ENCODE measurements at places on chromosomes 6 and 20.

DNA sequence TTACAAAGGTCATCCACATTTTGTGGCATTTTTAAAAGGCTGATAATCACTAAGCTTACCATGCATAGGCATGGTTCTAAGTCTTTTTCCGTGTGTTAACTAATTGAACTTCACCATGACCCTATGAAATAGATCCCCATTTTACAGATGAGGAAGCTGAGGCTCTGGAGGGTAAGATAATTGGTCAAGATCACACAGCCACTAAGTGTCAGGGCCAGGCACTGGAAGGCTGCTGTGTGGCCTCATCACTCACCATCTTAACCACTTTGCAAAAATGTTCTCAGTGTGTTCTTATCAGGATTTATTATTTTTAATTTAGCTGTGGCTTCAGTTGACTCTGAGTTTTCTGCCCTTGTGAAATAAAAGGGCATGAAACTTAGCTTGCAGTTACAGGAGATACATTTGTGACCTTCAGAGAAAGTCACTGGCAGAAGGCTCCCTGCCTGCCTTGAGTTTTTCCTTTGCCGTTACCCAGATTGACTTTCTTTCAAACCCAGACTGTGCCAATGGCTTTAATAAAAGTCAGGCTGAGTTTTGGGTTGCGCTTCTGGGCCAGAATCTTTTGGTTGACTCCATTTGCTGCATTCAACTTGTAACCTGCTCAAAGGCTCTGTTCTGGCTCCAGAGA, 82.0 kb downstream of the EZR start:
- no peak for DNase-seq

DNA sequence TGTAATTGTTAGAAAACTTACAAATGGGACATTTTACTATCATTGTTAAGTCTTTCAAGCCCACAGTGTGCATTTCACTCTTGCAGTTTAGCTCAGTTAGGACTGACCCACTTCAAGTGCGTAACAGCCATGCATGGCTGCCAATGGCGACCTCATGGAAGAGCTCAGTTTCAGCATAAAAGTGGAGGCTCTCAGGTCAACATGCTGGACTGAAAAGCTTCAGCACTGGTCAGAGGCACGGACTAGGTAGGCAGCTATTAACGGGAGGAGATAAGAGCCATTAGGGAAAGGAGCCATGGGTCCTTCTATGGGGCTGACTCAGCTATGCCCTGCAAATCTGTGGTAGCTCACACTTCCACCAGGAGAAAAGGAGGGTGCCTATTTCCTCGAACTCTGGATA, 101.8 kb downstream of the TTLL2 start:
- DNase-seq = no peak

GRCh38 chr6:158255989-158256601, 56.2 kb upstream of the TULP4 start:
- no peak for DNase-seq

DNA sequence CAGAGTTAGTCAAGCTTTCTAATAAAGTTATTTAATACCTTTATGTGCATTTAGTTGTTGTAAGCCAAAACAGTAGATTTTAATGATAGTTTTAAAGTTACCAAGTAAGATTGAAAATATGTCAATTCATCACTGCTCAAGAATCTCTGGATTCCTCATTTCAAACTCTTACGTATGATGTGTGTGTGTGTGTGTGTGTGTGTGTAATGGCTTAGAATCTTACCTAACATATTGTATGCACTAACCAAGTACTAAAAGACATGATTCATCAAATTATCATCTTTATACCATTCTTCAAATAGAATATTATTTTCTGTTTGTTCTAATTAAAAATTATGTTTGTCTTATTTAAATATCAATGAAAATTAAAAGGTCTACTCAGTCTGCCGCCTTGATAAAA, 41.5 kb upstream of the ZNF337 start:
- DNase-seq = no peak

GRCh38 chr20:53814060-53814459, 220.4 kb upstream of the ZNF217 start:
- DNase-seq = no peak

DNA sequence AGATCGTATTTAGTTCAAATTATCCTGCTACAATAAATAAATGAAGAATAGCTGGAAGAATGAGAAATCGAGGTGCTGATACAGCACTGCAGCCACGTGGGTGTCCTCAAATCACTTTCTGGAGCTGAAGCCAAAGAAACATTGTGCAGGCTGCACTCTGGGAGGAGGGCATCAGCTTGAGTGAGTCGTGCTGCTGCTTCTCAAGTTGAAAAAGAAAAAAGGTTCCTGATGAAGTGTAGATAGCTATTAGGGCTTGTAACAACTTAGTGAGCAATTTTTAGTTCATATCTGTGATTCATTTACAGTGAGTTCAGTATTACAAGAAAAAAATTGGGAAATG, 40.5 kb downstream of the DSE start:
- DNase-seq = no peak

- DNase-seq = no peak
These were observed 140.4 kb downstream of the IMPG1 start for GRCh38 chr6:75932067-75932466.

DNA sequence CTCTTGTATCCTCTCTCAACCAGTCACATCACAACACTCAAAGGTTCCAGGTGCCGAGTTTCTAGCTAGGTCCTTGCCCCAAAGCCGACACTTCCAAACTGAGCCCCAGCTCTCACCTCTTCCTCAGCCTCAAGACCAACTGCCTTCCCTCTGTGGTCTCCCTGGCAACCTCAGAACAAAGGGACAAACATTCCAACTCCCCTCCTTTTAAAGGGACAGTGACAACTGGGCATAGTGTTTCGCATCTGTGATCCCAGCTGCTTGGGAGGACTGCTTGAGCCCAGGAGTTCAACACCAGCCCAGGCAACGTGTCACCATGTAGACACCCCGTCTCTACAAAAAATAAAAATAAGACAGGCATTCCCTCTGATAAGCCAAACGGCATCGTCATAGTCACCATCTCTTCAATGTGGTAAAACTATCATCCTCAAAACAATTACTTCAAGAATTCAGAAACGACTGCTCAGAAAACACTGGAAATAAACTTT, 11.3 kb downstream of the DIDO1 start:
- no peak for DNase-seq

DNA sequence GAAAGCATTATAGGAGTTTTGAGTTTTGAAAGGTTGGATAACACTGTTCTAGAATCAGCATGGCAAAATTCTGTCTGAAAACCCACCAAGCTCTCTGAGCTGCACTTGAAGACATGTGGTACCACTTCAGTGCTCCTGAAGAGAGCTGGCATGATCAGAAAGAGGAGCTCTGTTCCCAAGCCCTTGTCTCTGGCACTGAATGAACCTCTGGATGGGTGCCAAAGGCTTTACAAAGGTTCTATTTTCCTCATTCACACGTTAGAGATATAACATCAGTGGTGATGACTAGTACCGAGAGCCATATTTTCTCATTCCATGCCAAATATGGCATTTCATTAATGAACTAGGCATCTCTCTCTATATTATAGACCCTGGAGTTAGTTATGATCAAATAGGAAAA, 301.8 kb upstream of the ID4 start:
- no peak for DNase-seq

- DNase-seq = no peak
These were observed 107.6 kb upstream of the TRAF3IP2 start for GRCh38 chr6:111713236-111713635.

DNA sequence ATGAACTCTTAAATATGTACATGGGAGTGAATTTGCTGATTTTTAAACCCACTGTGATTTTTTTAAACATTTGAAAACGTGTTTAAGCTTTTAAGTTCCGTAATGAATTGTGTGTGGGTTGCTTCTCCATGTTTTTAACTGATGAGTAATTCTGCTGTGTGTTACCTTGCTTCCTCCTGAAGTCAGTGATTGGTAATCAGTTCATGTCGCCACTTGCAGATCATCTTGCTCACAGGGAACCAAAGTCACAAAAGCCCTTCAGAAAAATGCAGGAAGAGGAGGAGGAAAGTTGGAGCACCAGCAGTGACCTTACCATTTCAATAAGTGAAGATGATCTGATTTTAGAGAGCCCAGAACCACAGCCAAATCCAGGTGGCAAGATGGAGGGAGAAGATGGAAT, 36.7 kb downstream of the KIZ start:
- no peak for DNase-seq

- DNase-seq = no peak
These were observed 55.9 kb downstream of the TRAF3IP2 start for GRCh38 chr6:111549746-111550145.

GRCh38 chr6:90044833-90045381, 150.6 kb downstream of the GJA10 start:
- no peak for DNase-seq

DNA sequence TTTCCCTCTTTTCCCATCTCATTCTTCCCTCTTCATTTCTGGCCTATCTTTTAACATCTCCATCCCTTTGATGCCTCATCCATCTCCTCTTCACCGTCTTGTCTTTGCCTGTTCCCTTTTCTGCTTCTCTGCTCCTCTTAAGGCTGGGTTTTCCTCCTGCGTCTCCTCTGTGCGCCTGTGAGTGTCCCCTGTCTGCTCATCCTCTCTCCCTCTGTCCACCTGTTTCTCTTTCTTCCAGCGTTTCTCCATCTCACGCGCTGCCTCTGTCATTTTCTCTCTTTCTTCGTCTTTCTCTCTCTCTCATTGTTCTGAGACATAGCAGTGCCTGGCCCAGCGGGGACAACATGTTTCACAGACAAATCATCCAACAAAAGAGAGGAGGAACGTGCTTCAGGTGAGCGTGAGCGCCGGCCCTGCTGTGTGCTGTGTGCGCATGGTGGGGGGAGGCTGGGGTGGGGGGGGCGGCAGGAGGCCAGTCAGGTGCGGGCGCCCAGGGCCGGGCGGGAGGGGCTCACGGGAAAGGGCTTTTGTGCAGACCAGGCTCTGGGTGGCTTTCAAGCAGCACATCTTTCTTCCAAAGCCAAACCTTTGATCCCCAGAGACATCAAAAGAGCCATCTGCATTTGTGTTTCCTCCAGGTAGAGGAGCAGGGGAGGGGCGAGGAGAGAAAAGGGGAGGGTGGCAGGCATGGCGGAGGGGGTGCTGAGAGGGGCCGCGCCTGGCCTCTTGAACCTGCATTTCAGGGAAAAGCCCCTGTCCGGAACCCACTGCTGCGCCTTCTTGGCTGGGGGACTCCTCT, 121.3 kb downstream of the VEGFA start:
- no peak for DNase-seq

DNA sequence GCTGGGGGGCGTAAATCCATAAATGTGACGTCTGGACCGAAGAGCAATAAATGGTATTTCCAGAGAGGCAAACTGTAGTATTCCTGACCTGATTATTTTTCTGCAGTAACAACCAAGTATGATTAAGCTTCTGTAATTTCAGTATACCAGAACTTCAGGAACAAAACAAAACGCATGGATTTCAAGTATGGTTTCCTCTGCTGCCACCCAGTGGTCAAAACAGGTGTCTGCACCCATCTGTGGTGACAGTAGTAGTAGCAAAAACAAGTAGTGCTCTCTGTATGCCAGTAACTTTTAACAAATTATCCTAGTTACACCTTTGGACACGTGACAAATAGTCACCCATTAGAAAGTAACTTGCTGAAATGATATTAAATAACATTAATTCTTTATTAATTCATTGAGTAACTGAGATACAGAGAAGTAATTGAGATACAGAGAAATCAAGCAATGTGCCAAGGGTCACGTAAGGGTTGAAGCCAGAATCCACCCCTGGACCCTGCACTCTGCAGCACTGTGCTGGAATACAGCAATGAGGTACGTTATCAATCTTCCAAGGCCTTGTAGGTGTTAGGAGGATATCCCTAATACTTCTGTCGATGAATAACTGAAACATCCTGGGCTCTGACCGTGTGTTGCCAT, 7.9 kb downstream of the CALHM4 start:
- DNase-seq = no peak

- DNase-seq = no peak
These were observed 21.7 kb downstream of the CST9L start for GRCh38 chr20:23546435-23547144.

GRCh38 chr6:37049758-37050044, 44.2 kb downstream of the FGD2 start:
- DNase-seq = no peak

DNA sequence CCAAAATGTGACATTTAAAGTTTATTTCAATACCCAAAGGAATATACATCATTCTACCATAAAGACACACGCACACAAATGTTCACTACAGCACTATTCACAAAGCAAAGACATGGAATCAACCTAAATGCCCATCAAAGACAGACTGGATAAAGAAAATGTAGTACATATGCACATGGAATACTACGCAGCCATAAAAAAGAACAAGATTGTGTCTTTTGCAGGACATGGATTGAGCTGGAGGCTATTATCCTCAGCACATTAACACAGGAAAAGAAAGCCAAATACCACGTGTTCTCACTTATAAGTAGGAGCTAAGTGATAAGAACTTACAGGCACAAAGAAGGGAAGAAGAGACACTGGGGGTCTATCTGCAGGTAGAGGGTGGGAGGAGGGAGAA, 22.4 kb downstream of the ATP9A start:
- no peak for DNase-seq

Measured in cortex of kidney (tissue), 1 donor.